IgD-negative memory B cell (primary cell): ENCODE measurements at places on chromosomes 1 and 21. TPM values are rescaled to one million over a fixed set of nuclear protein-coding genes. Genes with fewer than 3 reads are reported as not detected.

The TTC24 gene
- 0.38 TPM for polyA plus RNA-seq

The SLFNL1 gene
- polyA plus RNA-seq: 0.20 TPM

The ABCA4 gene
- polyA plus RNA-seq: not detected

The AJAP1 gene
- not detected for polyA plus RNA-seq

The SMCP gene
- not detected for polyA plus RNA-seq

The SPOCD1 gene
- not detected for polyA plus RNA-seq

The PPM1J gene
- 1.4 TPM for polyA plus RNA-seq

The S100A16 gene
- polyA plus RNA-seq: not detected

The RAB7B gene
- polyA plus RNA-seq: not detected

The MAP1LC3C gene
- not detected for polyA plus RNA-seq

The C8B gene
- polyA plus RNA-seq: not detected

The C1orf56 gene
- 4.5 TPM for polyA plus RNA-seq

The PPIAL4G gene
- polyA plus RNA-seq: not detected

The CDC42BPA gene
- polyA plus RNA-seq: not detected

The RGS1 gene
- polyA plus RNA-seq: 119 TPM

The GBP4 gene
- 10.1 TPM for polyA plus RNA-seq

The IFI44 gene
- polyA plus RNA-seq: 5.4 TPM

The PDE4DIP gene
- polyA plus RNA-seq: 44.1 TPM

The RAB42 gene
- polyA plus RNA-seq: not detected

The SPRR1A gene
- polyA plus RNA-seq: not detected

The TMEM269 gene
- not detected for polyA plus RNA-seq

The ZBTB8A gene
- 0.14 TPM for polyA plus RNA-seq

The BOLA1 gene
- polyA plus RNA-seq: 29.1 TPM

The SLC16A4 gene
- polyA plus RNA-seq: 3.6 TPM

The SASS6 gene
- 3.6 TPM for polyA plus RNA-seq

The C1orf87 gene
- polyA plus RNA-seq: not detected

The WNT4 gene
- not detected for polyA plus RNA-seq

The FNDC5 gene
- polyA plus RNA-seq: not detected

The PIGR gene
- 0.40 TPM for polyA plus RNA-seq

The ZSWIM5 gene
- polyA plus RNA-seq: 0.14 TPM

The HES2 gene
- not detected for polyA plus RNA-seq

The CXADR gene
- polyA plus RNA-seq: not detected

The BATF3 gene
- polyA plus RNA-seq: 0.80 TPM

The AMY1C gene
- not detected for polyA plus RNA-seq

The LCE1F gene
- polyA plus RNA-seq: not detected

The OLIG2 gene
- not detected for polyA plus RNA-seq

The AADACL4 gene
- polyA plus RNA-seq: not detected

The C1orf185 gene
- not detected for polyA plus RNA-seq

The CCDC181 gene
- not detected for polyA plus RNA-seq

The AXDND1 gene
- not detected for polyA plus RNA-seq

The WNT2B gene
- 0.09 TPM for polyA plus RNA-seq

The PRR9 gene
- not detected for polyA plus RNA-seq

The PTPN22 gene
- 41.1 TPM for polyA plus RNA-seq

The CRYAA gene
- not detected for polyA plus RNA-seq

The CACHD1 gene
- 0.08 TPM for polyA plus RNA-seq

The KRTAP24-1 gene
- polyA plus RNA-seq: not detected

The GJB3 gene
- not detected for polyA plus RNA-seq

The NR5A2 gene
- 0.09 TPM for polyA plus RNA-seq

The PERM1 gene
- not detected for polyA plus RNA-seq

The RXFP4 gene
- polyA plus RNA-seq: 0.78 TPM

The SYTL1 gene
- polyA plus RNA-seq: 130 TPM

The PRKAA2 gene
- polyA plus RNA-seq: not detected

The ALX3 gene
- not detected for polyA plus RNA-seq

The SAMD11 gene
- not detected for polyA plus RNA-seq

The ACTL8 gene
- not detected for polyA plus RNA-seq

The HSPB7 gene
- not detected for polyA plus RNA-seq

The CD53 gene
- 1,279 TPM for polyA plus RNA-seq
